ENCODE measurements at places on chromosomes 2 and 18.

DNA sequence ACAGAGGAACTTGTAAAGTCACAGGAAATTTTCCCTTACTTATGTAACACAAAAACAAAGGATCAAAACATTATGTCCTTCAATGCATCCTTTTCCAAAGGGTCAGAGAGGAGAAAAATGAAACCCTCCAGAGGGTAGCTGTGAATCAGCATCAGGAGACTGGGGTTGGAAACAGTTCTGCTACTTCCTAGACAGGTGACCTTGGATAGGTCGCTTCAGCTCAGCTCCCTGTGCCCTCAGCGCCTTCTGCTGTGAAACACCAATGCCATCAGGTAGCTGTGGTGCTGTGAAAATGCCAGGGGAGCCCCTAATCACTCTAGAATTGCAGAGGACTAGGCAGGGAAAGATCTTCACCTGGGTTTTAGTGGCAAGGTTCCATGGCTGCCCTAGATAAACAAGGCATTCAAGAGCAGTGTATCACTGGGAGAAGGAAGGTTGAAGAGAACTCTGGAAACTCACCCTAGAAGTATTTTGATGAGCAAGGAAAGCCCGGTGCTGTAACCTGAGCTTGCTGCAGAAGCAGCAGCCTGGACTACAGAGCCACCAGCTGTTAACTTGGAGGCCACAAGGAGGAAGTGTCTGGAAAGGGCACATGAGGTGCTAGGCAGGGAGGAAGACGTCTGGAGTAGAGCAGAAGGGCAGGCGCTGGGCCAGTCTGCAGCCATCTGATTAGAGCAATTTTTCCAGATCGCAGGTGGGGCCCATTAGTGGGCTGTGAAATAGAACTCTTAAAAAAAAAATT is 100.7 kb upstream of the MCFD2 start:
- DNase-seq, result no peak

DNA sequence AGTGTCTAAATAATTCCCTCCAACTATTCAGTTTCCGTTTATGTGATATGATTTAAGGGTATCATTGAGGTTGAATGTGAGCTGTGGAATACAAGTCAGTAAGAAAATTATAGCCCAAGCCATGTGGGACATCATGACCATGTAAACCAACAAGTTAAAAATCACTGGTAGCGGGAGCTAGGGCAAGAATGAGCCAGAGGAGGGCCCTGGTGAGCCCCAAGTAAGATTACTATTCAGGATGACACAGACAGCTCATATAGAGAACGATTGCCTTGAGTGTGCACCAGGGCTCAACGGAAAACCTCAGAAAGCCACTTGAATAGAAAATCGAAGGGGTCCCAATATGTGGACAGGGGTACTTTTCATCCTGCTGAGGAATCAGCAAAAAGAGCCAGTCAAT is 87.8 kb upstream of the RBMS1 start:
- DNase-seq, result no peak

- DNase-seq, result no peak
These were observed 36.8 kb upstream of the IGFBP2 start for GRCh38 chr2:216596236-216596979.

DNA sequence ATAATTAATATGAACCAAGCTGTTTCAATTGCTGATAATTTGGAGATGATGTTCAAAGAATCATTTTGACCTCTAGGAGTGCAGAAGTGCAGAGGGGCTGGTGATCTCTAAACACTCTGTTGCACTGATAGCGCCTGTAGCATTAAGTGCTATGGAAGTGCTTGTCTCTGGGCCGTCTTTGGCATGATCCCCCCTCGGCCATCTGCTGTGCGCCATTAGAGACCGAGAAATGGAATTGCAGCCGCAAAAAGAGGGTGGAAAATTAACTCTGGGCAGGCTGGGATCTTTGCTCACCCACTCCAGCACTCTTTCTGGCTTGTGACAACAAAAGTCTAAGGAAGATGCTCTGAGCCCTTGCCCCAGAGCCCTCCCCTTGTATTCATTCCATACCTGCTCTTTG is 23.4 kb downstream of the AKAIN1 start:
- DNase-seq, result no peak

DNA sequence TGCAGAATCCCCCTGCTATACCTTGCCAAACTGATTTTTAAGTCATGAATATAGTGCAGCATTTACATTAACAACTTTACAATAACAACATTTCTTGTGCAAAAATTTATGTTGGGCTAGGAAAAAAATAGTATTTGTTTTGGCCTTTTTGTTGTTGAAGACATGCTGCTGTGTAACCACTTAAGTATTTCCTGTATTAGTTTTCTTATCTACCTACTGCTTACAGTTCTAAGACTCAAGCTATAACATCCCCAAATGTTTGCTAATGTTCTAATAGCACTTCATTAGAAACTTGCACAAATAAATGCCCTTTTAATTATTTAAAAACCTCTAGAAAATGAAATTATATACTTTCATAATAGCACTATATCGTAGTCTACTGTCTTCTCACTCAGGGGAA is 154.3 kb upstream of the DOCK10 start:
- no peak for DNase-seq

DNA sequence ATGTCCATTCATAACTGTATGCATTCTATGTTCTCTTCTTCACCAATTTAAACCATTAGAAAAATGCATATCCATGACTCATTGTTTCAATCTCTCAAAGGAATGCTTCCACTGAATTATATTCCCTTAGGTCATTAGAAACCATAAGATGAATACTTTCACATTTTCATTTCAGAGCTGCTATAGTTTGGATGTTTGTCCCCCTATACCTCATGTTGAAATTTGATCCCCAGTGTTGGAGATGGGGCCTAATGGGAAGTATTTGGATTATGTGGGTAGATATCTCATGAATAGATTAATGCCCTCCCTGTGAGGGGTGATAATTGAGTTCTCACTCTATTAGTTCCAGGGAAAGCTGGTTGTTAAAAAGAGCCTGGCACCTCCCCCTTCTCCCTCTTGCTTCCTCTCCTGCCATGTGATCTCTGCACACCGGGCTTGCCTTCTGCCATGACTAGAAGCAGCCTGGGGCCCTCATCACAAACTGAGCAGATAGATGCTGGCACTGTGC is 35.7 kb downstream of the THUMPD2 start:
- DNase-seq, result no peak

- no peak for DNase-seq
These were observed 6.4 kb upstream of the NCKAP5 start for GRCh38 chr2:133574620-133575019.

- DNase-seq, result no peak
These were observed 51.4 kb downstream of the LINC00305 start for GRCh38 chr18:64097497-64097896.

GRCh38 chr18:51666763-51667191 is 469.3 kb upstream of the MEX3C start:
- DNase-seq, result no peak

- DNase-seq, result no peak
These were observed 394 bp downstream of the SCYGR3 start for GRCh38 chr2:227614246-227614645.

GRCh38 chr2:174840436-174840835 is 76.2 kb upstream of the CHRNA1 start:
- DNase-seq, result no peak

- no peak for DNase-seq
These were observed 180.1 kb downstream of the LDLRAD4 start for GRCh38 chr18:13398631-13399030.

DNA sequence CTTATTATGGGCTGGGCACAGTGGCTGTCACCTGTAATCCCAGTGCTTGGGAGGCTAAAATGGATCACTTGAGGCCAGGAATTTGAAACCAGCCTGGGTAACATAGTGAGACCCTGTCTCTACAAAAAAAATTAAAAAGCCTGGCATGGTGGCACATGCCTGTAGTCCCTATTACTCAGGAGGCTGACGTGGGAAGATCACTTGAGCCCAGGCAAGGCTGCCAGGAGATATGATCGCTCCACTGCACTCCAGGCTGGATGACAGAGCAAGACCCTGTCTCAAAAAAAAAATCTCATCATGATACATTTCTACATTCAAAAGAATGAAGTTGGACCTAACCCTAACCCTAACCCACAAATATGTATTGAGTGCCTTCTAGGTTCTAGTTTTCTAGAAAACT is 20.2 kb upstream of the CYP27A1 start:
- DNase-seq, result no peak

DNA sequence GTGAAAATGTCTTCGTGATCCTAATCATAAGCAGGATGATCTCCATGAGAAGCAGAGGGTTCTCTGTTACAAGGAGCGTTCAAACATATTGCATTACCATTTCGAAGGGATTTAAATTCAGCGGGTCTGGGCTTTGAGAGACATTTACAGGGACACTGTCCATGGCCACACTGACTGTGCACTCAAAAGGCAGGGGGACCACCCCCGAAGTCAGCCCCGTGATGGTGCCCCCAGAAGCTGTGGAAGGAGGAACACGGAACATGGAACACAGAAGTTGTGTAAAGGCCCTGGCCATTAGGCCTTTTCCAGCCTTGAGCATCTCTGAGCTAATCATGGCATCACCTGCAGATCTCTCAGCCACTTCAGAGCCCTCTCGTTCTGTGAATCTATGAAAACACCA is 268.4 kb upstream of the MYT1L start:
- no peak for DNase-seq

GRCh38 chr2:27959496-27959895 is 69.0 kb downstream of the BABAM2 start:
- DNase-seq, result no peak

- DNase-seq, result no peak
These were observed 9.5 kb upstream of the KLHL29 start for GRCh38 chr2:23375448-23375847.

DNA sequence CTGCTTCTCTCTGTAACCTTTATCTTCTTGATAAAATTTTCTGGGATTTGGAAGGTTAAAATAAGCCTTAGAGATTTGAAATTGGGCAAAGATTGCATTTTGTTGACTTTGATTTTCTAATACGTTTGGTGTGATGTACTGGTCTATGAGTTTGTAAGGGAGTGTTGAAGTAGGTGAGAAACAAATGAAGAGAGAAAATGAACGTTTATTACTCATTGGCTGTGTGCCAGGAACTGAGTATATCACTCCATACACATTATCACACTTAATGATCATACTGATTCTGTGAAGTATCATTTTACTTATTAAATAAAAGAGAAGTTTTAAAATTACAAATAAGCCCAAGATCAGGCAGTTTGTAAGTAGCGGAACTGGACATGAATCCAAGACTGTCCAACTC is 795.1 kb upstream of the ZEB2 start:
- DNase-seq, result no peak

DNA sequence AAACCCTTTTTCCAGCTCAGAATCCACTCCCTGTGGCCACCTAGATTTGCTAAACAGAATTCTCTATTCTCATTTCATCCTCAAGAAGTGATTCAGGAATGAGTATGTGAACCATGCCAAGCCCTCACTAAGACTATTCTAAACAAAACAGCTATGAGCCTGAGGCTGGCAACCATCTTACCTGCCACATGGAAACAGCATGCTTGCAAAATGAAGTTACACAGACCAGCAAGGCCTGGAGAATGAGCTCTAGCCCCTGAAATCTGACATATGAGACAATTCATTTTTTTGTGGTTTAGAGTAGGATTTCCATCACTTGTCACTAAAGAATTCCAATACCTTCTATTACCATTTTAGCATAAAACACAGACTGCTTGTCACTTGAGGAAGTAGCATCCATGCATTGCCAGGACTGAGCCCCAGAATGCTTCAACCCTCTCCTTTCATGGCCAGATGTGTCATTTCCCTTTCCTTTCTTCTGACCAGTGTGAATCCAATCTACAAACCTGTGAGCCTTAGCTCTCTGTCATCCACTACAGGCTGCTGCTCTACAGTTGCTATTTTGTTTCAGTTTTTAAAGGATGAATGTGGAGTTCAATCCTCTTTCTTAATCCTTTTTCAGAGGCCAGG is 744.3 kb upstream of the ACVR2A start:
- no peak for DNase-seq

GRCh38 chr2:220144411-220144810 is 517.0 kb downstream of the SLC4A3 start:
- DNase-seq, result no peak

DNA sequence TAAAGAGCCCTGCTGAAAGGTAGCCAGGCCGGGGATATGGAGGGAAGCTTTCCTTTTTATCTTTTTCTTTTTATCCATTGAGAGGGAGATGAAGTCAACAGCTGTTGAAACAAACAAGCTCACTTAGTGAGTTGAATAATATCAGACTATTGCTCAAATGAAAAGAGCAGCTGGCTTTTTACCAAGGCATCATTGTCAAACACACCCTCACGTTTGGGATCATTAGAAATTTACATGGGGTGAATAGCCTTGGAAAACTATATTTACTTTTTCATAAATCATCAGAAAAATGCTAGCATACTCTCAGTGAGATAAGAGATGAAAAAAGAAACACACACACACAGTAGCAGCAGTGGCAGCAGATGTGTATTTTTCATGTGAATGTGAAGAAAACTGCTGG is 71.5 kb upstream of the HNMT start:
- DNase-seq, result no peak

DNA sequence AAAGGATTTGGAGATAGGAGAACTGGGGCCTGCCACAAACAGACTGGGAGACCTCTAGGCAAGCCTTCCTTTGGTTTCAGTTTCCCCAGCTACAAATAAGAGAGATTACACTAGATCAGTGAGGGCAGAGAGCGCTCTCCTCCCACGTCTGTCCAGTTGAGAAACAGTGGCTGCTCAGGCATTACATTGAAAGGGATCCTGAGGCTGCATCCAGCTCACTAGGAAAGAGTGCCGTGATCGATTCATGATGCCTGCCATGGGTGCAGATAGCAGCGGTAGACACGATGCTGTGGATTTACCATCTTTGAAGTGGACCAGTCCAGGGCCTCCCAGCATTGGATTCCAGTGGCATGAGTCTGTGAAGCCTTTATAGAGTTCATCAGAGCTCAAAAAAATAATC is 62.6 kb downstream of the EN1 start:
- no peak for DNase-seq

DNA sequence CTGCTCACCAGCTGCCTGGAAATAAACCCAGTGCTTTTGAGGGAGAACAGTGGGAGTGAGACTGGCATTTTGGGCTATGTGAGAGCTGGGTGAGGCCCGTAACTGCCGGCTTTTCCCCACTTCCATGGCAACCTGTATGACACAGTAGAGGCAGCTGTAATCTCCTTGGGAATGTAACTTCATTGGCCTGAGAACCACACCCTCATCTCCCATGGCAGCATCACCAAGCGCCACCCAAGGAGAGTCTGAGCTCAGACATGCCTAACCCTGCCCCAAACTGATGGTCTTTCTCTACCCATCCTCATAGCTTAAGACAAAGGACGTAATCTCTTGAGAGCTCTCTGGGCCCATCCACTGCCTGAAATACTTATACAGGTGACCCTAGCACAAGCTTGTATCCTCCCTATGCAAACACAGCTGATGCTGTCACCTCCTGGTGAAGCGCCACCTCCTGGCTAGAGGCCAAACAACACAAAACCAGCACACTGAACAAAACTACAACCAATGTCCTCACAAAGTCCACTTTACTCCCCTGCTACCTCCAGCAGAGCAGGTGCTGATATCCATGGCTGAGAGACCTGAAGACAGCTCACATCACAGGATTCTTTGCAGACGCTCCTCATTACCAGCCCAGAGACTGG is 763.4 kb upstream of the NRXN1 start:
- DNase-seq, result no peak

GRCh38 chr18:56468396-56468795 is 170.0 kb downstream of the TXNL1 start:
- DNase-seq, result no peak
